ENCODE measurements at places on chromosomes 1 and 21. TPM values are rescaled to one million over a fixed set of nuclear protein-coding genes. Genes with fewer than 3 reads are reported as not detected.

CFHR3 gene
- not detected for total RNA-seq

USH2A gene
- not detected for total RNA-seq

PADI2 gene
- 0.12 TPM for total RNA-seq

HAX1 gene
- total RNA-seq = 123 TPM

RHD gene
- total RNA-seq = not detected

MX1 gene
- 1,365 TPM for total RNA-seq

RHOU gene
- 0.47 TPM for total RNA-seq

PROK1 gene
- total RNA-seq = 1.6 TPM

HOOK1 gene
- not detected for total RNA-seq

OR10J1 gene
- total RNA-seq = not detected

SLC50A1 gene
- total RNA-seq = 55.7 TPM

ACOT11 gene
- total RNA-seq = 0.66 TPM

DPH2 gene
- total RNA-seq = 33.9 TPM

RGL1 gene
- total RNA-seq = 18.3 TPM

AUNIP gene
- total RNA-seq = 9.1 TPM

TMPRSS15 gene
- 0.17 TPM for total RNA-seq

OR2T27 gene
- total RNA-seq = not detected

INAVA gene
- 2.8 TPM for total RNA-seq

DCDC2B gene
- not detected for total RNA-seq

HSD3B2 gene
- total RNA-seq = not detected

LDLRAD1 gene
- total RNA-seq = not detected

IVL gene
- not detected for total RNA-seq

NBPF1 gene
- total RNA-seq = 34.9 TPM

AK5 gene
- 5.6 TPM for total RNA-seq

SELENON gene
- total RNA-seq = 35.6 TPM

MDM4 gene
- 6.9 TPM for total RNA-seq

CDC20 gene
- 274 TPM for total RNA-seq

FCRL4 gene
- total RNA-seq = not detected

SLC5A9 gene
- total RNA-seq = not detected

KRTAP13-4 gene
- not detected for total RNA-seq

PLCH2 gene
- not detected for total RNA-seq

KIF26B gene
- 0.22 TPM for total RNA-seq

ESPN gene
- total RNA-seq = not detected

CXADR gene
- 17.7 TPM for total RNA-seq

MAEL gene
- 0.20 TPM for total RNA-seq

EPHB2 gene
- total RNA-seq = 26.7 TPM

RGS16 gene
- total RNA-seq = not detected

SUSD4 gene
- 2.2 TPM for total RNA-seq

FCRL1 gene
- total RNA-seq = not detected

ACTN2 gene
- total RNA-seq = 0.02 TPM

RNU11 gene
- total RNA-seq = not detected

GBP3 gene
- total RNA-seq = 89.5 TPM

VANGL1 gene
- total RNA-seq = 14.3 TPM

PWP2 gene
- 6.4 TPM for total RNA-seq

SPRR2F gene
- not detected for total RNA-seq

ERG gene
- not detected for total RNA-seq

WDR4 gene
- 21.0 TPM for total RNA-seq

AVPR1B gene
- not detected for total RNA-seq

AJAP1 gene
- total RNA-seq = not detected

S100A7A gene
- total RNA-seq = not detected

OR2T33 gene
- not detected for total RNA-seq

LCE3E gene
- not detected for total RNA-seq
